ENCODE measurements at places on chromosomes 11 and 22.

DNA sequence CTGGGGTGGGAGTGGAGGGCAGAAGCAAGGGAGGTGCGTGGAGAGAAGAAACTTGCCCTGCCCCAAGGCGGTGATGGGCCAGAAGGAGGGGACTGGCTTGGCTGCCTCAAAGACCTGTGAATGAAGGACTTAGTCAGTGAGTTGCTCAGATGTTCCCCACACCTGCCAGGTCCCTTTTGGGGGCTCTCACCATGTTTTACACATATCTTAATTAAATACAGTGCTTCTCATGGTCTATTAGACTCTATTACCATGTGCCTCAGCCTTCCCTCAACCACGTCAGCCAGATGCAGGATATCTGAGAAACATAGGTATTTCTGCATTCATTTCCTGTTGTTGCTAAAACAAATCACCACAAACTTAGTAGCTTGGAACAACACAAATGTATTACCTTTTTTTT lies 429.5 kb downstream of the BUD13 start:
- no peak for DNase-seq

- no peak for DNase-seq
Measured at GRCh38 chr11:30967579-30967978, 381.4 kb upstream of the MPPED2 start.

DNA sequence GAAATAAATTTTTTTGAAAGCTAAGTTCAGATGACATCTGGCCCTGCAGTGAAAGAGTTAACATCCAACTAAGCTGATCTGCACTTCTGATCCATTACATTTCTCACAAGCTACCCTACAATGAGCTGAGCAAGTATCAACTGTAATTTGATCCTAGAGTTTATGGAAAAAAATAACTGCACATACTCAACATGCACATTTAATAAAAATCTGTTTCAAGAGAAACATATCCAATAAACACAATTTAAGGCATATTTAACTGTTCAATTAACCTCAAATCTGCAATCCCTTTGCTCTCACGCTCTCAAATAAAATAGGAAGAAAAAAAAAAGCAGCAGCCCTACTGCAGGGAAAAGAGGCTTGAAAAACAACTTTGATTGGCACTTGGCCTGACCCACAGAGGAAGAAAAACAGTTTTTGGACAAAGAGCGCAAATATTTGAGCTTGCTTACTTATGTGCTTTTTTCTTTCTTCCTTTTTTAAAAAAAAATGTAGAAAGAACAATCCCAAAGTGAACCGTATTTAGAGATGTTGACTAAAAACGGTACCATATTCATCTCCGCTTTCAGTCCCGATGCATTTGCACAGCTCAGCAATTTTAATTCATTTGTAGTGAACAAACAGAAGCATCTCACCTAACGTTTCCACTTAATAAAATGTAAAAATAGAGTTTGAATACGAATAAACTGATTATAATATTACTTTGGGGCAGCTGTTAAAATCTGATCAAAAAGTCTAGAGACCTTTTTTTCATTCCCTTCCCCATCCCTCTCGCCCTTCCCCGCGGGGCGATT lies 1.6 kb downstream of the SESN3 start:
- no peak for DNase-seq

DNA sequence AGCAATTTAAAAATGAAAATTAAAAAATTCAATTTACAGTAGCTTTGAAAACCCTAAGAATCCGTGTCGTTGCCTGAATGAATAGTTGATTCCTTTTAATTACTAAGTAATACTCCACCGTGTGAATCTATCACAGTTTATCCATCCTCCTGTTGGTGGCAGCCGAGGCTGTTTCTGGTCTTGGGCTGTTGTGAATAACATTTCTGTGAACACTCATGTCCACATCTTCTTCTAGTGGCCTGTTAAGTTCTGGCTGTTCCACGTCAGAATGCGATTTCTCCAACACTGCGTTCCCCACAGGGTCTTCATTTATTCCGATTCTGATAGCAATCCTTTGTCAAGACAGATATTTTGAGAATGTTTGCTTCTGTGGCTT lies 223.0 kb downstream of the TBC1D22A start:
- DNase-seq, result no peak

- DNase-seq, result no peak
Measured at GRCh38 chr11:494761-495536, 12.1 kb downstream of the RNH1 start.
